ENCODE measurements at places on chromosomes 12 and 14.

DNA sequence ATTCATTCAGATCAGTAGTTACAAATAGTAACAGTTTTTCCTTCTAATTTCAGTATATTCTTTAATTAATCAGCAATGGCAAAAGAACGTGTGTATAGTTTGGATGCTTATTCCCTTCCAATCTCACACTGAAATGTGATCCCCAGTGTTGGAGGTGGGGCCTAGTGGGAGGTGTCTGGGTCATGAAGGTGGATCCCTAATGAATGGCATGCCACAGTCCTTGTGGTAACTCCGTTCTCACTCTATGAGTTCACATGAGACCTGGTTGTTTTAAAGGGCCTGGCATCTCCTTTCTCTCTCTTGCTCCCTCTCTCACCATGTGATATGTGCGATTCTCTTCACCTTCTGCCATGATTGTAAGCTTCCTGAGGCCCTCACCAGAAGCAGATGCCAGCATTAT, 18.9 kb upstream of the SYNDIG1L start:
- DNase-seq, result no peak

DNA sequence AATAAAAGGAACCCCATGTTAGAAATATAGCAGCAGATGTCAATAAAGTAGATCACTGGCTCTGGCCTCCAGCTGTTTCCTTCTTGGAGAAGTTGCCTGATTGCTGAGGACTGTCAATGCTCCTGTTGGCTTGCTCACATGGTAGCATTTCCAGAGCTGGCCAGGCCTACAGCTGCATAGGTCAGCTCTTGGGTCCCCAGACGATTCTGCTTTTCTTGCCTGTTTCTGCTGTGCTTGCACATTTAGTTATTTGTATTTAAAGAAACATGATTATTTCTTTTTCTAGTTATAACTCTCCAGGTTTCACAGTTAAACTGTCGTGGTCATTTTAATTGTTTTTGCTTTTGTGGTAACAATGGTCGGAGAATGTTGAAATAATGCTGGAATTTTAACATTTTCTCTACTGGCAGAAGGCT, 7.2 kb downstream of the NAV3 start:
- no peak for DNase-seq

DNA sequence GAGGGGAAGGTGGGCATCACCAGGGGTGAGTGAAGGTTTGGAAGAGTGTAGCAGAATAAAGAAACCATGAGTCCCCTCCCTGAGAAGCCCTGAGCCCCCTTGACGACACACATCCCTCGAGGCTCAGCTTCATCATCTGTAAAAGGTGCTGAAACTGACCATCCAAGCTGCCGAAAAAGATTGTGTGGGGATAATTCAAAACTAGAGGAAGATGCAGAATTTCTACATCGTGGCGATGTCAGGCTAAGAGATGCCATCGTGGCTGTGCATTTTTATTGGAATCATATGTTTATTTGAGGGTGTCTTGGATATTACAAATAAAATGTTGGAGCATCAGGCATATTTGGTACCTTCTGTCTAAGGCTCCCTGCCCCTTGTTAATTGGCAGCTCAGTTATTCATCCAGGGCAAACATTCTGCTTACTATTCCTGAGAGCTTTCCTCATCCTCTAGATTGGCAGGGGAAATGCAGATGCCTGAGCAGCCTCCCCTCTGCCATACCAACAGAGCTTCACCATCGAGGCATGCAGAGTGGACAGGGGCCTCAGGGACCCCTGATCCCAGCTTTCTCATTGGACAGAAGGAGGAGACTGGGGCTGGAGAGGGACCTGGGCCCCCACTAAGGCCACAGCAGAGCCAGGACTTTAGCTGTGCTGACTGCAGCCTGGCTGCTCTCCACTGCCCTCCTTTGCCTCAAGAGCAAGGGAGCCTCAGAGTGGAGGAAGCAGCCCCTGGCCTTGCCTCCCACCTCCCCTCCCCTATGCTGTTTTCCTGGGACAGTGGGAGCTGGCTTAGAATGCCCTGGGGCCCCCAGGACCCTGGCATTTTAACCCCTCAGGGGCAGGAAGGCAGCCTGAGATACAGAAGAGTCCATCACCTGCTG, 7.0 kb downstream of the SERPINA1 start:
- no peak for DNase-seq

GRCh38 chr14:102784892-102785594, 7.8 kb downstream of the TRAF3 start:
- DNase-seq, result no peak

DNA sequence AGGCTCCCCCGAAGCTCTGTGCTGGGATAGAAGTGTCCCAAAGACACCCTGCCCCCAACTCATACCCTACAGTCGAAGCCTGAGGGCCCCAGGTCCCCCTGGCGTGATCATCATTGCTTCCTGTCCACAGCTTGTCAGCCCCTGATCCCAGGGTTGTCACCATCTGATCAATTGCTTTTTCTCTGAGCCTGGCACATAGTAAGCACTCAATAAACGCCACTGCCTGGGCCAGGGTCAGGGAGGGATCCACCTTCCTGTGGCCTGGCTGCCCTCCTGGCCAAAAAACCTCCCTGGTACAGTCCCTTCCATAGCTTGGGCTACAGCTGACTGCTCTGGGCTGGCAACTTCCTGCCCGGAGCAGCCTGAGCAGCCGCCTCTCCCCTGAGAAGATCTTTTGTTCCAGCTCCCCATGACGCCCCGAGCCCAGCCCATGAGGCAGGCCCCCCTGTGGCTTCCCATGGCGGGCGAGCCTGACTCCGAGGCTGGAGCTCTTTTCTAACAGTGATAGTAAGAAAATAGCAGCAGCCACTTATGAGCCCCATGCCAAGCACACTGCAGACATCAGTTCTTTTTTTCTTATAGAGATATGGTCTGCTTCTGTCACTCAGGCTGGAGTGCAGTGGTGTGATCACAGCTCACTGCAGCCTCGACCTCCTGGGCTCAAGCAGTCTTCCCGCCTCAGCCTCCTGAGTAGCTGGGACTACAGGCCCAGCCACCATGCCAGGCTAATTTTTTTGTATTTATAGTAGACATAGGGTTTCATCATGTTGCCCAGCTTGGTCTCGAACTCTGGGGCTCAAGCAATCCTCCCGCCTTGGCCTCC, 6.5 kb downstream of the SH2B3 start:
- DNase-seq, result no peak

- DNase-seq, result no peak
Measured at GRCh38 chr14:79732911-79733655, 478.2 kb downstream of the DIO2 start.

- DNase-seq, result no peak
Measured at GRCh38 chr12:85356596-85357385, 76.8 kb downstream of the ALX1 start.

GRCh38 chr14:99871771-99872170, 78.6 kb downstream of the EML1 start:
- no peak for DNase-seq

DNA sequence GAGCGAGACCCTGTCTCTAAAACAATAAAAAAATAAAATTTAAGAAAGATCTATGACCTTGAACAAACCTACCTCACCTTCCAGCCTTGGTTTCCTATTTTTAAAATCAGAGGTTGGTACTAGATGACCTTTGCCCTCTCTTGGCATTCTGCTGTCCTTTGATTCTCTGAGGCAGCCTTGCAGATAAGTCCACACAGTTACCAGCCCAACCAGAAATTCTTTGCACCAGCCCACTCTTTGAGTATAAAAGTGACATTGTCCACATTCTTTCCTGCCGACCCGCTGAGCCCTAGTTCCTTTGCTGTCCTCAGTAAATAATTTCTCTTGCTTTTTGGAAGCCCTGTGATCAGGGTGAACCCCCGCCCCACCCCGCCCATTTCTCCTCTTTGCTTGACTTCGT, 150.4 kb downstream of the PHETA1 start:
- no peak for DNase-seq

GRCh38 chr14:75615200-75615599, 36.8 kb downstream of the FLVCR2 start:
- DNase-seq, result no peak

DNA sequence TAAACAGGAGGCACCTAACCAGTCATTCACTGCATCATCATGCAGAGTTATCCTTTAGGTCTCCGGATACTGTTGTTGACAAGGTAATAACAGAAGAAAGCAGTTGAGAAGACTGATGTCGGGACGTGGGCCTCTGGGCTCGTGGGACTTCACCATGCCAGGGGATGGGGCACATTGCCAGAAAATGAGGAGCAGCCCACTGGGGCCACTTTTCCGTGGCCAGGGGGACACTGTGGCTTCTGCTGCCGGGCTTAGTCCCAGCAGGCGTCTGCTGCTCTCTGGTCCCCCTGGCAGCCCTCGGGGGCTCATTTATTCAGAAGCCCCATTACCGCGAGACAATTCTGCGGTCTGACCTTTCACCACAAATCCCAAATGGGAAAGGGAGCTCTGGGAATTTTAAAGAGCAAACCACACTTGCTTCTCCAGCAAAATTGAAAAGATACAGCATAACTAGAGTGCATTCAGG, 201.2 kb downstream of the DAD1 start:
- DNase-seq, result no peak

GRCh38 chr14:34682787-34683321, 31.5 kb downstream of the CFL2 start:
- no peak for DNase-seq

GRCh38 chr14:64158608-64159007, 135.6 kb downstream of the ESR2 start:
- DNase-seq, result no peak

DNA sequence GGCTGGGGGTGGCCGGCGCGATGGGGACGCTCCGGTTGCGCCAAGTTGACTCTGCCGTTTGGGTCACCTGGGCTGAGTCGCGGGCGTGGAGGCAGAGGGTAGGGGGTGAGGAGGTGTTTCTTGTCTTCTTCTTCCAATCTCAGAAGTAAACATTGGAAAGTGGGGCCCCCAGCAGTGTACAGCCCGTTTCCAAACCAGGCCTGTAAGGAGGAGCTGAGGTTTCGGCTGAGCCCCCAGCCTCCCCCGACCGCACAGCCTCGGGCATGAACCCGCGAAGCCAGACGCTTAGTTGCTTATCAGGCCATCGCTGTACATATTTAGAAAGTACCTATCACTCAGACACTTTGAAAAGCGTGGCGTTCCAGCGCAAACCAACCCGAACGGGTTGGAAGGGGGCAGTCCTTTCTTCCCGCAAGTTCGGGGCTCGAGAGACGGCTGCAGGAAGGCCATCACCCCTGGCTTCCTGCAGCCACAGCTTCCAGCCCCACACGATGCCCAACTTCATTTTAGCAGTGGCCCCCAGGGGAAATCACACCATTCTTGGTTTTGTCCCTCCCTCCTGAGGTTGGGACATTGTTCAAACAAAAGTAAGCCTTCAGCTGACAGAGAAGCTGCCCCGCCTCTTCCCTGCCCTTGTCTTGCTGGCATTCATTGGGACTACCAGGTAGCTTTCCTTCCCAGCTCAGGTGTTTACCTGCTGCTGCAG, 164.1 kb downstream of the ZFP36L1 start:
- no peak for DNase-seq

GRCh38 chr14:105413544-105413886, 6.1 kb upstream of the MTA1 start:
- DNase-seq, result no peak

DNA sequence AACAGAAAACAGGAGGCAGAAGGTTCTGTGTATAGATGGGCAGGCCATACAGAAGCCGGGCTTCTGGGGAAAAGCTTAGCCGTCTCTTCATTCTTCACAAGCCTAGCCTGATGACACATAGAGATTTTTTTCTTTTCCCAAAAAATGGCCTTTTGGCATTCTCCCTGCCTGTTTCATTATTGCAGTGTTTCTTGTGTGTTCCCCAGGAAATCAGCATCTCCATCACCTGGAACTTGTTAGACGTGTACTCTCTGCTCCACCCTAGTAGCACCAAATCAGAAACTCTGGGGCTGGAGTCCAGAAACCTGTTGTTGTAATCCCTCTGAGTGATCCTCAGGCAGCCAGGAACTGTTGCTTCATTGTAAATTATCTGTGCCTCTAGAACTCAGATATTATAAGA, 388.1 kb downstream of the CCDC91 start:
- no peak for DNase-seq

DNA sequence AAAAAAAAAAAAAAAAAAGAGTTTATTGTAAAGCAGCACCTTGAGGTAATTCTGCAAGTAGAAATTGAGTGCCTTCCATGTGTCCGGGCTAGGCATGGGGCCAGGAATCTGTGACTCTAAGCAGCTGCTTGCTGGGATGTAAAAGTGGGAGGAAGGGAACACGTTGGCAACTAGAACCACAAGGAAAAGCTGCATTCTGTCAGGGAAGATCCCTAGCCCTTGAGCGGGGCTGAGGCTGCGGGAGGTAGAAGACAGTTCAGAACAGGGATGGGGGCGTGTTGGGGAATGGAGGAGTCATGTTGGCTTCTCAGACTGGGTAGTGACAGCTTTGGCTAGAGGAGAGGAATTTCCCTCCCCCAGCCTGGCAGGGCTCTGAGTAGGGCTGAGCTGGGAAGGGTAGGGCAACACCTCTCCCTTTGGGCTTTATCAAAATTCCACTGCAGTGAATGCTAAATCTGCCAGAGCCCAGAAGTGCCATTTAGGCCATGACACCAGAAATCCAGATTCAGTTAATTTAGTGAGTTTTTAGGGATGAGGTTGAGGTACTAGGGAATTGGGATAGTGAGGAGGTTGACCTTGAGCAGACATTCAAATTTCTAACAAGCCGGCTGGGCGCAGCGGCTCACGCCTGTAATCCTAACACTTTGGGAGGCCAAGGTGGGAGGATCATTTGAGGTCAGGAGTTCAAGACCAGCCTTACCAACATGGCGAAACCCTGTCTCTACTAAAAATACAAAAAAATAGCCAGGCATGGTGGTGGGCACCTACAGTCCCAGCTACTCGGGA, 3.4 kb upstream of the TRAFD1 start:
- no peak for DNase-seq

- DNase-seq, result no peak
Measured at GRCh38 chr12:13073173-13073572, 29.0 kb downstream of the FAM234B start.

DNA sequence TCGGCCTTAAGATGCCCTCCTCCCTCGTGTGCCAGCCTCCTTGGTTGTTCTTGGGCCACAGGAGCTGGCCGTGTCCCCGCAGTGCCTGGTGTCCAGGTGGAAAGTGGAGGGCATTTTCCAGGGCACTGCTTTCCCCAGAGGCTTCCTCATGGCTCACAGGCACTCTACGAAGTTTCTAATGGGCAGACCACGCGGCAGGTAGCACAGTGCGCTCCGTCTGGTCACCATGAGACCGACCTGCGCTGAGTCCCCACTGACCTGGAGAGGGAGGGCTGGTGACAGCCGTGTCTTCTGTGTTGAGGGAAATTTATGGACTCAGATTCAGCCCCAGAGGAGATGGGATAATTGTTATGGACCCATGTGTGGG, 186.3 kb downstream of the ADGRD1 start:
- DNase-seq, result no peak

GRCh38 chr12:114834621-114835020, 150.6 kb upstream of the TBX3 start:
- DNase-seq, result no peak

Measured in C1 segment of cervical spinal cord (tissue), 14 donors.